ENCODE measurements at places on chromosomes 7 and 10.

DNA sequence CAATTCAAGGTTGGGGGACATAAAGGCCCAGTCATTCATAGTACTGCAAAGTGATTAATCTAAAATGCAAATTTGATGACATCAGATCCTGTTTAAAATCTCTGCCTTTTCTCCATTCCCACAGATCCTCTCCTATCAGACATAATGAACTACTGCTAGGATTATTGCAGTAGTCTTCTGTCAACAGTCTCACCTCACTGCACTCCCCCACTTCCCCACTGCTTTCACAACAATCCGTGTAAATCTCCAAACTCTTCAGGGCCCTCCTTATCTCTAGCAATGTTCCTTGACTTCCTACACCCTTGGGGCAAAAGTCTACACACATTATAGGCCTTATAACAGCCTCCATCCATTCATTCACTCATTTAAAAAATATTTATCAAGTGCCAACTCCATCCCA, 112.4 kb downstream of the KBTBD2 start:
- no peak for DNase-seq

GRCh38 chr10:73262105-73262730, 9.8 kb upstream of the MRPS16 start:
- DNase-seq, result no peak

- DNase-seq, result no peak
Observed at GRCh38 chr10:111600772-111601171, 523.9 kb downstream of the ADRA2A start.

DNA sequence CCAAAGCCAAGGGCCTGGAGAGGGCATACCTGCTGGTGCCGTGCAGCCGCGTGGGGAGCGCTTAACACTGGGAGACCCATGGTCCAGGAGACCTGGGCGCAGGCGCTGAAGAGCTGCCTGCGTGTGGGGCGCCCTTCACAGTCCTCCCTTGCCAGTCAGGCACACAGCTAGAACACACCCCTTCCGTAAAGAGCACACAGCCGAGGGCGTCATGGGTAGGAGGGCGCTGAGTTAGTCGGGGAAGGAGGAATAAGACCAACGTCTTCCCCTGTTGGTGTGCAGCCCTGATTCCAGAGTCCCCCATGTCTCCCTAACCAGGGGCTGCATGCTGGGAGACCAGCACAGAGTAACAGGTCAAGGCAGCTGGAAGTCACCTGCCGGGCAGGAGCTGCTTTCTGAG, 273.9 kb downstream of the USP6NL start:
- no peak for DNase-seq

- no peak for DNase-seq
Observed at GRCh38 chr7:106047818-106048705, 64.0 kb downstream of the SYPL1 start.

DNA sequence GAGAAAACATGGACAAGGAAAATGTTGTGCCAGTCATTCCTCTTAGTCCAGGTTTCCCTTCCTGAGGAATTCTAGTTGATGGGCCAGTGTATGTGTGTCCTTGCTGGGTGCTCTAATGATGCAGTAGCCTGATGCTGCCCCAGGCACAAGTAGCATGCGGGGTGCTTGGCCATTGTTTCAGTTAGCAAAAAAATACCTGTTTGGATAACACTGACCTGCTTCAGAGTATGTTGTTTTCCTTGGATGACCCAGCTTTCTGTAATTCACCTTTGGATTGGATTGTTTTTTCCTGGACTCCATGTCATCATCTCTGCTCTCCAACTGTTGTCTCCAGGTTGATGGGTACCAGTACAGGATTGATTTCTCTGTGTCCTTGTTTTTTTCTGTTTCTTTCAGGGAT, 169.2 kb downstream of the SND1 start:
- DNase-seq, result no peak

DNA sequence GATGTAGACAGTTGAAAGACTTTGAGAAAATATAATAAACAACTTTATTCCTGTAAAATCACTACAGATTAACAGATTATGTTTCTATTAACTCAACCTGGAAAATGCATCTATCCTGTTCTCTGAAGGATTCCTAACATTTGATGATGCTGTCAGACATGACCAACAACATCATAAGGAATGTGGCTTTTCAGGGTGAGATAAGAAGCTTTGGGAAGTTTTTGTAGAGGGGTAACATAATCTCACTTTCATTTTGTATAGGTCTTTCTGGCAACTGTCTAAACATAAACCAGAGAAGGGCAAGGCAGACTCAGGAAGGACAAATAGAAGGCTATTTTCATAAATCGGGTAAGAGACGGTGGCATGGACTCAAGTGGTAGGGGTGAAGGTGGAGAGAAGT, 112.2 kb downstream of the TES start:
- no peak for DNase-seq

GRCh38 chr7:6026011-6026819, 5.0 kb upstream of the ANKRD61 start:
- DNase-seq, result peak; percentile 77

DNA sequence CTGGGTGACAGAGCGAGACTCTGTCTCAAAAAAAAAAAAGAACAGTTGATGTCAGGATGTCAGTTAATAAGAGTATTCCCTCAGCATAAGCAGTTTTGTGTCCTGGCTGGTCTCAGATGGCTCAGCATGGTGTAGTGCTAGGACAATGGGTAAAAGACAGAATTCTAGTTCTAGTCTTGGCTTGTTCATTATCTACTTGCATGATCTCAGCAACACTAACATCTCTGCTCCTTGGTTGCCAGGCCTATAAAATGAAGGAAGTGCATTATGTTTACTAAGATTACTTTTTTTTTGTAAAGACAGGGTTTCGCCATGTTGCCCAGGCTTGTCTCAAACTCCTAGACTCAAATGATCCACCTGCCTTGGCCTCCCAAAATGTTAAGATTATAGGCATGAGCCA, 84.3 kb upstream of the SP8 start:
- DNase-seq, result no peak

GRCh38 chr10:99788598-99789256, 6.3 kb downstream of the ABCC2 start:
- peak; percentile 41 for DNase-seq

GRCh38 chr10:972763-973162, 15.5 kb upstream of the GTPBP4 start:
- DNase-seq, result no peak

DNA sequence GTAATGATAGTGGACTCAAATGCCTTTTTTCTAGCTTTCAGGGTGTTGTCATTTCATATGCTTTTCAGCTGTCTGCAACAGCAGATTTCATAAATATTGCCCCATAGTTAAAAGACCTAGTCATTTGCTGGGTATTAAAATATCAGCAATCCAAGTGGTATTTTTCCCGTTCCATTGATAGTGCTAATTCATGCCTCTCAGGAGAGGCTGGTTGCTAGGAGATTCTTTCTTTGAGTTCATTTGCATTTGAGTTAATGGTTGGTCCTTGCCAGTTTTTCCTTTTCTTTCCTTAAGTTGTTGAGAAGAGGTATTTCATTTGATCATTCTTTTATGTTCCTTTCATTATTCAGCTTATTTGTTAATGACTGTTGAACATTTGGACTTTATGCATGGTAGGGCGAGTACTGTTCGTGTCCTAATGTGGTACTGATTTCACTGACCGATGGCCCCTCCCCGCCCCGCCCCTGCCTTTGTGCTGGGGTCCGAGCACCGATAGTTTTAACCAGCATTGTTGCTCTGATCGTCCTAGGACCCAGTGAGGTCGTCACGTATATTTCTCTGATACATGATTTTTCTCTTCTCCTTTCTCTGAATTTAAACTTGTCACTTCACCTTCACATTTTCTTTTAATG, 128.6 kb downstream of the CCNY start:
- DNase-seq, result no peak

DNA sequence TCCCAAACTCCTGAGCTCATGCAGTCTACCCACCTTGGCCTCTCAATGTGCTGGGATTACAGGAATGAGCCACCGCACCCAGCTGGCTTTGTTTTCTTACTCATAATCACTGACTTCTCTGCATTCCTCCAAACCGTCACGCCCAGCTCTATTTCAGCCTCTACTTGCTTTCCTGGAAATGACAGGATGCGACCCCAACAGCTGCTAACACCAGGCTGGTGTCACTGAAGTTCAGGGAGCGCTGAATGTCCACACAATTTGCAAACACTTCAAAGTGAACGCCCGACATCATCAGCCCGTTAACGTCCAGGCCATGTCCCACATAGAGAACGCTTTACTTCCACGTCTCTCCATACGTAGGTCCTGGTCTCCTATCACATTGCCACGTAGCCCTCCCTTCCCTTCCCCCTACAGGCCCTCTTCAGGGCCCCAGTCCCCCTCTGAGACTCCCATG, 12.8 kb upstream of the PROSER2 start:
- no peak for DNase-seq

GRCh38 chr10:116787893-116788665, 45.7 kb upstream of the HSPA12A start:
- peak; percentile 82 for DNase-seq

DNA sequence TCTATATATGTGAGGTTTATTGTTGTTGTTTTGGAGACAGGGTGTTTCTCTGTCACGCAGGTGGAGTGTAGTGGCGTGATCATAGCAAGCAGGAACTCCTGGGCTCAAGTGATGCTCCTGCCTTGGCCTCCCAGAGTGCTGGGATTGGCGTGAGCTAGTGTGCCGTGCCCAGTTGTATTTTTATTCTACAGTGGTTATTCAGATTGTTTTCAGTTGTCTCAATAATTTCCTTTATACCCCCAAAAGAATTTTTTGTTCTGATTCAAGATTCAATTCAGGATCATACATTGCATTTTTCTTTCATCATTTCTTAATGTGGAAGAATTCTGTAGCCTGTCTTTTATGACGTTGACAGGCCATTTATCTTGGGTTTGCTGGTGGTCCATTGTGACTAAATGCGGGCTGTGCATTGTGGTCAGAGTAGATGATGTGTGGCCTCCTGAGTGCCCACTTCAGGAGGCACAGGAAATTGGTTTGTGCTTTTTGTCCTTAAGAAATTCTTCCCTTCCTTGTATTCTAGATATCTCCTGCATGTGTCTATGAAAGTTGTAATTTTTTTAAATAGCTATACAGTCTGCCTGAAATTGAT, 22.9 kb downstream of the RBM33 start:
- no peak for DNase-seq

GRCh38 chr10:11541296-11541695, 70.2 kb downstream of the USP6NL start:
- no peak for DNase-seq

GRCh38 chr7:101598986-101599771, 29.9 kb downstream of the MYL10 start:
- no peak for DNase-seq

- peak; percentile 78 for DNase-seq
Observed at GRCh38 chr10:113563306-113564088, 10.6 kb downstream of the HABP2 start.

GRCh38 chr10:51878695-51879094, 179.3 kb upstream of the CSTF2T start:
- DNase-seq, result no peak

DNA sequence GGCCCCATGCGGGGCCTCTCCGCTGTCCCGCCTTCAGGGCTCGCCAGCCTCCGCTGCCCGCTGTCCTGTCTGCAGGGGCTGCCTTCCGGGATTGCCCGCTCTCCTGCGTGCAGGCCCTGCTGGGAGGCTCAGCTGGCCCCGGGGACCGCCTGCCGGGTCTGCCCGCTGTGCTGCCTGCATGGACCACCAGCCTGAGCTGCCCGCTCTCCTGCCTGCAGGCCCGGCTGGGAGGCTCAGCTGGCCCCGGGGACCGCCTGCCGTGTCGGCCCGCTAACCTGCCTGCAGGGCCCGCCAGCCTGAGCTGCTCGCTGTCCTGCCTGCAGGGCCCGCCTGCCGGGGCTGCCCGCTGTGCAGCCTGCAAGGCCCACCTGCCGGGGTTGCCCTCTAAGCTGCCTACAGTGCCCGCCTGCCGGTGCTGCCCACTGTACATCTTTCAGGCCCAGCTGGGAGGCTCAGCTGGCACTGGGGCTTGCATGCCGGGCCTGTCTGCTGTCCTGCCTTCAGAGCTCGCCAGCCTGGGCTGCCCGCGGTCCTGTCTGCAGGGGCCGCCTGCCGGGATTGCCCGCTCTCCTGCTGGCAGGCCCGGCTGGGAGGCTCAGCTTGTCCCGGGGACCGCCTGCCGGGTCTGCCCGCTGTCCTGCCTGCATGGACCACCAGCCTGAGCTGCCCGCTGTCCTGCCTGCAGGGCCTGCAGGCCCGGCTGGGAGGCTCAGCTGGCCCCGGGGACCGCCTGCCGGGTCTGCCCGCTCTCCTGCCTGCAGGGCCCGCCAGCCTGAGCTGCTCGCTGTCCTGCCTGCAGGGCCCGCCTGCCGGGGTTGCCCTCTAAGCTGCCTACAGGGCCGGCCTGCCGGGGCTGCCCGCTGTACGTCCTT, 165.1 kb downstream of the GLRX3 start:
- no peak for DNase-seq

DNA sequence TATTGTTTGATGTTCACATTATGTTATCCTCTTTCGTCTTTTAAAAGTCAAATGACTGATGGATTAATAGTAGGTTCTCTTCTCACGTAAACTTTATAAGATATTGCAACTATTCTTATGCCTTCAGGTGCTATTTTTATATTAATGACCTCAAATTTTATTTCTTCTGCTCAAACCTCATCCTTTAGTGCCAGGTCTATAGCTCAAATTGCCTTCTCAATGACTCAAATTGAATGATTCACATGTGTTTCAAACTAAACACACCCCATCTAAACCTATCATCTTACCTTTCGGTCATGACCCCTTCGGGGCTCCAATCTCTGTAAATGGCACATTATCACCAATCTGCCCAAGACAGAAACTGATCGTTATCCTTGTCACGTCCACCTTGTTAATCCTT, 22.0 kb upstream of the LIPF start:
- DNase-seq, result no peak

GRCh38 chr7:22640269-22640668, 86.7 kb upstream of the IL6 start:
- DNase-seq, result no peak

GRCh38 chr7:1422512-1423263, 36.6 kb downstream of the MICALL2 start:
- no peak for DNase-seq

- no peak for DNase-seq
Observed at GRCh38 chr10:86203162-86203905, 163.3 kb downstream of the GRID1 start.

DNA sequence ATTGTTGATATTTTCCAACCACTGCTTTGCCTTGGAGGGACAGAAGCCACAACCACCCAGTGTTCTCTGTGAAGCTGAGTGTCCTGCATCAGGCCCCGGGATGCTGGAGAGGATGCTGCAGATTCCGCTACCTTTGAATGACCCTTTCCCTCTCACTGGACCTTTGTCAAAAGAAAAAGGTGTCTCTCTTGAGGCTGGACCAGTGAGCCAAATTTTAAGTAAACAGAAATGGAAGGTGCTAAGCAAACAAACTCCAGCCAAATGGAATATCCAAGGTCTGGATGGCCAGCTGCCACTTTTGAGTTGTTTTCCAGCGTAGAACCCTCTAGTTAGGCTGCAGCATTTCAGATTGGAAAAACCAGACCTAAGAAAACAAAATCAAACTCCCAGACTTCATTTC, 145.5 kb downstream of the TRIL start:
- no peak for DNase-seq

Measured in left cardiac atrium (tissue), 4 donors.